ENCODE measurements at places on chromosomes 6 and 20. TPM values are rescaled to one million over a fixed set of nuclear protein-coding genes. Genes with fewer than 3 reads are reported as not detected.

The ZC2HC1B gene
- total RNA-seq: not detected

The MCHR2 gene
- not detected for total RNA-seq

The CST7 gene
- 1.3 TPM for total RNA-seq

The NRSN1 gene
- total RNA-seq: not detected

The ECT2L gene
- total RNA-seq: 0.13 TPM

The SOX18 gene
- 7.5 TPM for total RNA-seq

The SPATS1 gene
- not detected for total RNA-seq

The MCM3 gene
- total RNA-seq: 26.1 TPM

DNA sequence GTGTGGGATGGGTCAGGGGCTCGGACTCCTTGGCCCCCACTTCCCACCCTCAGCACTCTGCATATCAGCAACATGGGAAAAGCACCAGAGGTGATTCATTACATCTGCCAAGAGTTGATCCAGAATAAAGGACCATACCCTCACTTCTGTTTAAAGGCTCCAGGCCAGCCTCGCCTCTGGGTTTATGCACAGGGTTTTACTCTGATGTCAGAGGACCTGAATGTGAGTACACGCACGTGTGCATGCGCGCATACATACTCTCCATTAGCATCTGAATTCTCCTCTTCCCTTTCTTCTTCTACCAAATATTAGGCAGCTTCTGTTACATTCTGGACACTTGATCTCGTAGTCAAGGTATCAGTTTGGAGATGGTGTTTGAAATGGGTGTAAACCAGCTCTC lies 114.7 kb upstream of the SPTLC3 start:
- no peak for DNase-seq

GRCh38 chr6:44432726-44433125 lies 45.2 kb downstream of the CDC5L start:
- DNase-seq: no peak

- DNase-seq: no peak
Observed at GRCh38 chr6:53312355-53312754, 36.4 kb downstream of the ELOVL5 start.

DNA sequence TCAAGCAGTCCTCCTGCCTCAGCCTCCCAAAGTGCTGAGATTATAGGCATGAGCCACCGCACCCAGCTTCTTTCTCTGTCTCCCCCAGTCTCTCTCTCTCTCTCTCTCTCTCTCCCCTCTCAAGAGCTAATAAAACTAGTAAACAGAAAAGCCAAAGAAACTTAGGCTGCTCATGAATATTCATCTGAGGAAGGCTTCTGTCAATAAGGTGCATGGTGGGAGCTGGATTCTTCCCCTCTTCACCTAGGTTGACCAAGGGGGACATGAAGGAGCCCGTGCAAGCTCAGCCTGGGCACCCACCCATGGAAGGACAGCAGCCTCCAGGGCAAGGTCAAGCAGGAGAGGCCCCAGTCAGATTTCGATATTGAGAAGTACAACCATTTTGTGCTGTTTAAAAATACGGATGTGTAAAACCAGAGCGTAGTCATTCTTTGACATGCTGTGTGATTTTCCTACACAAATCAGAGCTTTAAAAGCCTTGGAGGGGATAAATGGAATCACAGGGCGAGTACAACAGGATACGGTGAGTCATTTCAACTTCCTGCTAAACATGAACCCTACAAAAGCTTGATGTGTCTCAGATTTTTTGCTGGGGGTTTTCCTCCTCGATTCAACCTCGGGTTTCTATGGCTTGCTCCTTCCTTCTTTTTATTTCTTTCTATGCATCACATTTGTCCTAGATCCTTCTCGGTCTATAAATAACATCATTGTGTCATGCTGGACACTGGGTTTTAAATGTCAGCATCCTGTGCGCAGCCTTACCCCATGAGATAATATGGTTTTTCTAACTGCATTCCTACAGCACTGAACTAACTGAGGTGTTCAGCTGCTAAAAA lies 368.9 kb upstream of the JARID2 start:
- no peak for DNase-seq

DNA sequence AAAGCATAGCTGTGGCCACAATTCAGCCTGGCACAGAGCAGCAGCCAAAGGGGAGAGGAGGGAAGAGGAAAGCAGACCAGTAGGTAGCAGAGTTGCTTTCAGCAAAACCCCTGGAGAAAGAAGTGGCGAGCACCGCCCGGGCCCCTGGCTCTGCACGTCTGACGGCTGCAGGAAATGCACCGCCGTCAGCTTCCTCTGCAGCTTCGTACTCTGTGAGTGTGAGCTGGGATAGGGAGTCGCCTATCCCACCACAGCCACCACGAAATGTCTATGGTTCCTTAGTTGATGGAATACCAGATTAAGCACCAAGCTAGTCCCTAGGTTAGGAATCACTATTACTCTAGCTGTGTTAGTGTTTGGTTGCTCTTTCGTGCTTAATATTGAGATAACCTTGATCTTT lies 79.9 kb upstream of the NAA20 start:
- DNase-seq: no peak

GRCh38 chr20:23121751-23122320 lies 35.7 kb upstream of the CD93 start:
- no peak for DNase-seq

DNA sequence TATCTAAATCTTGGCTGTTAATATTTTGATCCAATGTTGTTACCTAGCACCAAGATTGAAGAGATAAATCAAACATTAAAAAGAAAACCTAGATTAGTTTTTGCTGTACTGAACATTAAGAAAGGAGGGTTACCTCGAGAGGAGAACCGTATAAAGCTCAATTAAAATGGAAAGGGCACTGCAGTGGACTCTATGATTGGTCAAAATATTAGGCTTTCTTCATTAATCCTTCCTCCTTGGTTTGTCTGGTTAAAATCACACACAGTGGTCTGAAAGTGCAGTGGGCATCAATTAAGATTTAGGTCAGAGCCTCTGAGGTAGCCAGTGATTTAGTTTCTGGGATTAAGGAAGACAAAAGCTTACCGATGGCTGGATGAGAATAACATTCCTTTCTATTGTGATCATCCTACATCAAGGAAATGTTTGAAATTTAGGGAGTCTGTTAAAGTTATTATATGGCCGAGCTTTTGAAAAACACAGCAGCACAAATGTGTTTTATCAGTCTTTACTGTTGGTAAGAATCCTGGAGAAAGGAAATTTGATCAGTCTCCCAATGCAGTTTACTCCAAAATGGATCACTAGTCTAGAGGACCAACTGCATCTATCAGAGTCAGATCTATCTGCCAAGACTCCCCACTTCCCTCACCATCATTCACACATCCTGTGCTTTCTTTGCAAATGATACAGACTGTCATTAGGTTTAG lies 134.6 kb upstream of the NEDD9 start:
- DNase-seq: no peak

DNA sequence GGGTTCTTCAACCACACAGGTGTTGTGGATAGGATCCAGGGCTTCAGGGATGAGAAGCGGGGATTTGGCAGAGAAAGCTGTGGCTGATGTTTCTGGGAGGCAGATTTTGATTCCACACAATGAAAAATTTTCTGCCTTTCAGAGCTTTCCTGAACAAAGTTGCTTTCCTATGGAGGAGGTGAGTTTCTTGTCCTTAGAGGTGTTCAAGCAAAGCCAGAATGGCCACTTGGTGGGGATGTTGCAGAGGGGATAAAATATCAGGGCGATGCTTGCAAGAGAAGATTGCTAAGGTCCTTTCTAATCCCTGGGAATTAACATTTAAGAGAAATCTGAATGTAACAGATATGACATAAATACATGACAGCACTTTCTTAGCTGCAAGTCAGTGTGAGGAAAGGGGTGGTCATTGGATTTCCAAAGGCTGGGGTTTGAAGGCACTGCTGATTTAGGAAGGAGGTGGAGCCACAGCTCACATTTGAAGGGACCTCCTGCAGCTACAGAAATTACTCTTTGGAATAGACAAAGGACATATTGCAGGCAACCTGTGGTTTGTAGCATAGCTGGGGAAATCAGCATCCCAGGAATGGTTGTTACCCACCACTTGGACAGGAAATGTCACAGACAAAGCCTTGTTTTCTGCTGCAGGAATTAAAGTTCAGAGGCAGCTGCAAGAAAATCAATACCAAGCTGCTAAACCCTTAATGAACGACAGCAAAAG lies 271.1 kb upstream of the CHD6 start:
- no peak for DNase-seq

DNA sequence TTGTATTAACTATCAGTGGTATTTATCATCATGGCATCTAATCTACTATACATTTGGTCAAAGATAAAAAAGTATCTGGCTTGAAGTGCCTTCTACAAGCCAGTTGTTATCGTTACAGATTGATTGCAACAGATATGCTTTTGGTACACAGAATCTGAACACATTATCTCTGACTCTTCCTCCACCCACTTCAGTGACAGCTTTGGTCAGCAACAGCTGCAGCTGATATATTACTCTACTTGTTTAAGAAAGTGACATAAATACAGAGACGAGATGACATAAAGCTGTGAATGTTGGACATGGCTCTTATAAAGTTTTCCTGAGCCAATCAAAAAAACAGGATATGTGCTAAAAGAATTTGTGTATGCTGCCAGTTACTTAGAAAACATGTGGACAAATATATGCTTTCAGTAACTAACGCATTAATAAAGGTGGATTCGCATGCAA lies 77.6 kb downstream of the HIVEP2 start:
- DNase-seq: no peak

- DNase-seq: no peak
Observed at GRCh38 chr6:140459209-140459608, 1084.8 kb upstream of the CITED2 start.

GRCh38 chr6:35080821-35081425 lies 60.2 kb downstream of the TCP11 start:
- no peak for DNase-seq

All from thyroid gland (tissue), 4 donors.